Naive thymus-derived CD4-positive, alpha-beta T cell (primary cell): ENCODE measurements at places on chromosomes 2 and 18.

- DNase-seq, result no peak
Observed at GRCh38 chr2:223976635-223977226, 19.5 kb downstream of the MRPL44 start.

- DNase-seq, result no peak
Observed at GRCh38 chr2:23681356-23682140, 245.4 kb downstream of the ATAD2B start.

GRCh38 chr2:186624276-186624675, 34.4 kb downstream of the ITGAV start:
- no peak for DNase-seq

DNA sequence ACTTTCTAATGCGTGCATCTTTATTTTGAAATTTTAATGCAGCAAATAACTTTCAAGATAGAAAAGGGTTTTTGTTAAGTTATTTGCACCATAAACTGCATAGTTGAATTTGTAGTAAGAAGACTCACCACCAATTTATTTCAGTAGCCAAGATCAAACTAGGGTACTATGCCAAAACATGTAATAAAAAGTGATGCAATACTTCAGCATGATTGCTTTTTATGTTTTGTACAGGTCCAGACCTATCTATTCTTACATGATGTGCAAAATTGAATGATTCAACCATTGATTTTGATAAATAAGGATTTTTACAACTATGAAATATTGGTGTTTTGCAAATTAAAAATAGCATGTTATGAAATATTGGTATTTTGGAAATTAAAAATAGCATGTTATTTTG, 26.7 kb downstream of the AGPS start:
- DNase-seq, result no peak

GRCh38 chr2:200296118-200296517, 10.4 kb upstream of the SPATS2L start:
- no peak for DNase-seq

DNA sequence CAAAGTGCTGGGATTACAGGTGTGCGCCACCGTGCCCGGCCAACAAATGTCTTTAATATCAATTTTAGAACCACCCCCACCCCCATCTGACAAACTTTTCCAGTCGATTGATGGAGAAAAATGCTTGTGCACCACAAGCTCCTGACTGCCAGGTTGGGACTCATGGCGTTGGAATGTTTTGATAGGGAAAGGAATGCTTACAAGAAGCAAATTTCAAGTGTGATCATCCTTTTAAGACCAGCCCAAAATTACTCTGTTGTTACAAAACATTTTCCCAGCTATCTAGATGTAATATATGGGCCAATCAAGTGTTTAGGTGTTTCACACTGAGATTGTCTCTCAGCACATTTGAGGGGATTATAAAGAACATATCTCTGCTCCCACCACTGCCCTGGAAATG, 45.2 kb downstream of the UBXN4 start:
- no peak for DNase-seq

GRCh38 chr2:153101187-153101586, 377.4 kb downstream of the RPRM start:
- DNase-seq, result no peak

- no peak for DNase-seq
Observed at GRCh38 chr18:61335684-61336555, 2.7 kb downstream of the CDH20 start.

- no peak for DNase-seq
Observed at GRCh38 chr18:56831988-56832387, 180.8 kb downstream of the WDR7 start.

GRCh38 chr2:172464400-172465129, 37.2 kb downstream of the ITGA6 start:
- DNase-seq, result no peak

DNA sequence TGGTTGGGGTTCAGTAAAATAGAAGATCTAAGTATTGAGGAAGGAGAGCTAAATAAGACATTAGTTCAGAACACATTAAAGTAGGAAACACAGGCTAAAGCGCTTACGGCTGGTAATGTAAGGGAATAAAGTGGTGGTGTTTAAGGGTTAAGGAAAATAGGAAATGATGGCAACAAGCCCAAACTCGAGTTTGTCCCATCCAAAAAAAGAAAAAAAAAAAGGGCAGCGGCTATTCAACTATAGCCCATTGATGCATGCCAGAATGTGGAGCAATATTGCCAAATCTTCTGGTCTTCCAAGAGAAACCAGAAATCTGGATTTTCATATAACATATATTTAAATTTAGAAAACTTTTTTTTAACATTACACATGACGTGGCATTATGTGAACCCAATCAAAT, 161.0 kb downstream of the ARHGAP15 start:
- no peak for DNase-seq

GRCh38 chr2:217807025-217807424, 195.8 kb downstream of the TNS1 start:
- no peak for DNase-seq

DNA sequence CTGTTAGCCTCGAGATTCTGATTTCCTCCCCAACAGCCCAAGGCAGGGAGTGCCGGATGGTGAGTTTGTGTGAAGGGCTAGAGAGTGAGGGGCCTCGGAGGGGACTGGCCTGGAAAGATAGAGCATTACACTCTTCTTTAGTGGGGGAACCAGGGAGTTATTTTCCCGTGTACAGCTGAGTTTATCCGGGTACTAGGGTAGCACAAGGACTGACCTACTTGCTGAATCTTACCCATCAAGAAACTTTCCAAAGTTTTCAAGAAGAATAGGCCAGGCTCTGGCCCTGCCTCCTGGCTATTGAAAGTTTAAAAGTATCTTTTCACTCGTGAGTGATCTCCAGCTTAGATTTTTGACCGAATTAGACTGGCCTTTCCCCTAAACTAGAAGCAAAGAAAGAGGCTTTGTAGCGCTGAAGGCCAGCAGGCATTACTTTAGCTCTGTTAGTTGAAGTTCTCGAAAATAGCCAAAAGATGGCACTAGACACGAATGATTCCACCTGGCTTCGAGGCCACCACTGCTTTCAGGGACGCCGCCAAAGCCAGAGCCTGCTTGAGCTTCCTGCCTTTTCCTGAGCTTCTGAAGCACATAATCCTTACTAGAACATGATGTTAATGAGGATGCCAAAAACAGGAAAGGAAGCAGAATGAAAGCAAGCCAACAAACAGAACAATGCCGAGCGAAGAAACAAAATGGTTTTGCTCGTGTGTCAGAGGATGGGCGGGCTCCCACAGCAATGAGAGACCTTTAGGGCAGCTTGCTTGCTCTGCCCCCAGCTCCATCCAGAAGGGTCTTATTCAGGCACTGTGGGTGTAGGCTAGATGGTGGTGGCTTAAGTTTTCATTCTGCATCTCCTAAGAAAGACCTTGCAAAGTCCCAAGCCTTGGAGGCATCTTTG, 55.8 kb downstream of the TSN start:
- no peak for DNase-seq

DNA sequence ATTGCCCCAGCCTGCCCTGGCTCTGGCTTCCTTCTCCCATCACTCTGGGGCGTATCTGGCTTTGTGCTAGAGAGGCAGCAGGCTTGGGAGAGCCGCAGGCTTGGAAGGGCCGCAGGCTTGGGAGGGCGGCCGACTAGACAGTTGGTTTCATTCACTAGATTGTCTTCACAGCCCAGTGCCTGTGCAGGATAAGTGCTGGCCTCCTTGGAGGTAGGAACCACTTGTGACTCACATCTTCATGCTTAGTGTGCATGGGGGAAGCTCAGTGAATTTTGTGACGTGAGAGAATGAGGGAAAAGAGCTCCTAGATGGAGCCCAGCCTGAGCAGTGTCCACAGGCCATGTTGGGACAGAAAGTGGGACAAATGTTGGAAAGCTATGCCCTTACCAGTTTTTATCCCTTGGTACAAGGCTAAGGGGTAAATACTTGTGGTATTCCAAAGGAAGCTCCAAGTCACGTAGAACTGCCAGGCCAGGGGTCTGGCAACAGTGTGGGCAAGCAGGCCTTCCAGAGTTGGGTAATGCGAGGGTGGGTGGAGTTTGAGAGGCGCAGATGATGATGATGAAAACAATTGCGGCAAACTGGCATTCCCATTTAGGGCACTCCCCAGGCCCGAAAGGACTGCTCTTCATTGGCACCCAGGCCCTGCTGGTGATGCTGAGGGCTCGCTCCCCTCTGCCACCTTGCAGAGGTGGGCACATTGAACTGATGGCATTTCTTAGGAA, 100.1 kb downstream of the DDX1 start:
- DNase-seq, result no peak

DNA sequence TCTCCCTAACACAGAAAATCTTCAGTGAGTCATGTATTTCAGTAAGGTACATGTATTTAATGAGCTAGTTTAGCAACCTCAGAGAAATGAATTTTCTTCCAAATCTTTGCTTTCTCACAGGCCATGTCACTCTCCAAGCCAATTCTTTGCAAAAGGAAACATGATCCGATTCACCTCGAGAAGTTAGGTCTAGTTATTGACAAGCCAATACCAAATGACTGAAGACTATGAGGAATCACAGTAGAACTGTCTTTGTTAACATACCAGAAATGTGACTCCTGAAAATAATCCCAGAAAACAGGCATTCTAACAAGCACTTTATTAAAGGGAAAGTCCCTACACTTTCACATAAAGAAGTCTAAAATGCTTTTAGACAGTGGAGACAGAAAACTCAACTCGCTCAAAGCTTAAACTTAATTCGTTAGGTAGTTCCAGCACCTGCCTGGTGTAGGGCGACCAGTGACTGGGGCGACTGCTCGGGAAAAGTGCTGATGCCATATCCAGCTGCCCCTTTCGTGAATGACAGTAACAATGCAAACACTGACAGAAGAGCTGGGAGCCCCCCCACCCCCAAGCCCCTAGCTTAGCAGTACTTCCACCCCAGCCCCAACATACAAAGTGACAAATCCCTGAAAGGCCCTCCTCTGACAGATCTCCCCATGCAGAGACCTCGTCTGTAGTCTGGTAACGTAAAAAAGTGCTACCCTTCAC, 1.8 kb downstream of the MEMO1 start:
- DNase-seq, result no peak

DNA sequence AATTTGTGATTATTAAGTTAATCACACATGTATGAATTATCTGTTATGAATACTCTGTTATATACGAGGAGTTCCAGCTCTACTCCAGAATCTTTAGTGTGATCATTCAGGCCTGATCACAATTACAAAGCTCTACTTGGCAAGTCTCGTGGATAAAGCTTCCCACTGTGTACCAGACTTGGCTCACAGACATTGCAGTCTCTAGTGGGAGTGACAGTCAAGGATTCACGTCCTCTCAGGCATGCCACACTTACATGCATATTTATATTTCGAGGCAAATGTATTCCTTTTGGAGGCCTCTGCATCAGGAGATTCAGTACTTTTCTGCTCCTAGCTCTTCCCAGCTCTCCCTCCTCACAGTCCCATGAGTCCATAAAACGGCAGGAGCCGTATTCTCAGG, 403.4 kb upstream of the CDH7 start:
- DNase-seq, result no peak

GRCh38 chr18:56487801-56488200, 150.6 kb downstream of the TXNL1 start:
- no peak for DNase-seq

DNA sequence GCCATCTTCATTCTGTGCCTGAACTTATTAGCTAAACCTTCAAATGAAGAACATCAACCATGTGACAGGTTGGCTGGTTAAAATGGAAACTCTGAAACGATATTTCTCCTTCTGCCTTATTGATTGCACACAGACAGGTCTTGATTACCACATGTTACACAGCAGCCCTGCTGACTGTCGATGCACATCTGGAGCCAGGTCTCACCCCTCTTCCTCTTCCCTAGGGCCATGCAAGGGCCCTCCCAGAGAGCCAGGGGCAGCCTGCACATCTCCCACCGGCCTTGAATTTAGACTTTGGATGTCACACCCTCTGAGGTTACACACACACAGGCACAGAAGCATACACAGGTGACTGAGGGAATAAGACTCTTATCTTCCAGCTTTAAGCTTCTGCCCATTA, 45.1 kb downstream of the TMEM178A start:
- no peak for DNase-seq

GRCh38 chr2:10221976-10222870, 80.5 kb upstream of the HPCAL1 start:
- no peak for DNase-seq

DNA sequence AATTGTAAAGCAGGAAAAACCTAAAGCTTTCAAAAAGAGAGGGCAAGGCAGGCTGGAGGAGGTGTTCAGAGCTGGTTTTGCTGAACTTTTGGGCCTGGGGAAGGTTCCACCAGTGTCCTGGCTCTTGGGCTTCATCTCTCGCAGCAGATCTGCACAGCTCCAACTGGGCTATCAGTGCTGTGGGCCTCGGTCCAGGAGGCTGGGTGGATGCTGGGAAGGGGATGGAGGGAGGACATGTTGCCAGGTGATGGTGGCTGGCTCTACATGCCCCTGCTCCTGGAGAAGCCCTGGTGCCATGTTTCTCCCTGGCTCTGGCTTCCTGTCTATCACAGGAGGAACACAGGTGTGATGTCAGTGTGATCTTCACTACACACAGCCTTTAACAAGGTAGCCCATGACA, 187.1 kb downstream of the SH3RF3 start:
- DNase-seq, result no peak

DNA sequence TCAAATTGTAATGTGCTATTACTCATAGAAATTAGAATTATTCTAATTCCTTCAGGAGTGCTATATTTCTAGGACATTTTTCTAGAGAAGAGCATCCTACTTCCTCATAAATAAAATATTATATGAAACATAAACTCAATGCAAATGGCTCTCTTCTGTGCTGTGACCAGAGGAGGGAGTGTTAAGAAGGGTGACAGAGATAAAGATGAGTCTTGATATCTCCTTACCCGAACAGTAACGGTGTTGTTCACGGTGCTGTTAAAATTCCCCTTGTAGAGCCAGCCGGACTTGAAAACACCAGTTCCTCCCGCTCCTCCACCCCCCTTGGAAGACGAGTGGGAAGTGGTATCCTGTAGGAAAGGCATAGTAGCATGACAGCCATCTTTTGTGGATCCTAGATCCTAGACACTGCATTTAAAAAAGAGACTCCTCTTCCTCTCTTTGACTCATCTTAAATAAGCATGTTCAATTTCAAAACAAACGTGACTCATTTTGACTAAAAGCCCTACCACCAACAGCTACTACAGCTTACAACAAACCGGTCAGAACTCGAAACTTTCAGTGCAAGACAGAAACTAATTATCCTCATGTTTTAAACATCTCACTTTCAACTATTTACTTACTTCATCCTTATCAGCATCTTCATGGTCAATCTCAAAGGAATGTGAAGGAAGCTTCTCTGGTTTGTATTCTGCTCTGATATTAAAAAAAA, 156.3 kb downstream of the DOCK10 start:
- DNase-seq, result no peak

DNA sequence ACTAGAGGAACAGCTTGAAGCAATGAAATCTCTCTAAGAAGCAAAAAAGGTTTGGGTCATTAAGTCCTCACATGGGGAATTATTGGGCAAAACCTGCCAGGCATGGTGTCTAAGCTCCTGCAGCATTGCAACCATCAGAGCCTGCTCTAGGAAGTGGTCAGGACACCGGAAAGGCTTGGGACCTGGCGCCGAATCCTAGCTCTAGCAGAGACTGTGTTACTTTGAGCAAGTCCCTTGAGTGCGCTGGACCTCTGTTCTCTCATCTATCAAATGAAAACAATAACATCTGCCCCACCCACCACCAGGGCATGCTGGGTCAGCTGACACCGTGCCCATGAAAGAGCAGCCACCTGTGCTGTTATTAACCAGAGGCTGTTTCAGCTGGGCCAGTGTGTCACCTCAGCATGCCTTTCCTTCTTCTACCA, 6.3 kb downstream of the TMEM127 start:
- DNase-seq, result no peak

GRCh38 chr2:48114256-48114655, 208.0 kb upstream of the FBXO11 start:
- no peak for DNase-seq

- no peak for DNase-seq
Observed at GRCh38 chr2:146950911-146951310, 893.9 kb upstream of the ACVR2A start.

GRCh38 chr2:28588292-28588670, 92.4 kb downstream of the PLB1 start:
- DNase-seq, result no peak
